Mucosa of descending colon (tissue), 3 donors: ENCODE measurements at places on chromosomes 2 and 18.

DNA sequence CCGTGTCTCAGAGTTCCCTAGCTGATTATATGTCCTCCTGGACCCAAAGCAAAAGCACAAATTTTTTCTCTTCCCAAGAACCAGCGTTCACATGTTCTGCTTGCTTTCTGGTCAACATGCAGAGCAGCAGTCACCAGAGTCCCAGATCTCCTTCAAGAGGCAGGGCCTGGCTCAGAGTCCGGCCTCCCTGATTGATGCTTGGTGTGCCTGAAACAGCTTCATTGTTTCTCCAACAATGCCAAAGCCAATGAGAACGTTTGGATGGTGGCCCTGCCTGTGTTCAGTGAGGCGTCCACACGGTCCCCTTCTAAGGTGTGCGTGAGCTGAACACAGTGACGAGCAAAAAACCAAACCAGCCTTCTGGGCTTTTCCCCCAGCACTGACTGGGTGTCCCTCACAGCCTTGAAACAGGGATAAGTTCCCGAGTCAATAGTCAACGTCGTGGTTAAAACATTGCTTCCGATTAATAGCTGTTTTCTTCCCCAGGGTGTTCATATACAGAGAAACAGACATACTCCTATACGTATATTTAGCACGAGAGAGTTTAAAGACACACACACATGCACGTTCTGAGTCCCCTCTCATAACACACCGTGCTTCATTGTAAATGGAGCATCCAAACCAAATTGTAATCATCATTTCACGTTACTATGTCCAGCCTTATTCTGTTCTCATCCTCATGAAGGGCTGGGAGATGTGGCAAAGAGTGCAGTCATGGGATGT is 19.3 kb upstream of the POU3F3 start:
- no peak for DNase-seq

DNA sequence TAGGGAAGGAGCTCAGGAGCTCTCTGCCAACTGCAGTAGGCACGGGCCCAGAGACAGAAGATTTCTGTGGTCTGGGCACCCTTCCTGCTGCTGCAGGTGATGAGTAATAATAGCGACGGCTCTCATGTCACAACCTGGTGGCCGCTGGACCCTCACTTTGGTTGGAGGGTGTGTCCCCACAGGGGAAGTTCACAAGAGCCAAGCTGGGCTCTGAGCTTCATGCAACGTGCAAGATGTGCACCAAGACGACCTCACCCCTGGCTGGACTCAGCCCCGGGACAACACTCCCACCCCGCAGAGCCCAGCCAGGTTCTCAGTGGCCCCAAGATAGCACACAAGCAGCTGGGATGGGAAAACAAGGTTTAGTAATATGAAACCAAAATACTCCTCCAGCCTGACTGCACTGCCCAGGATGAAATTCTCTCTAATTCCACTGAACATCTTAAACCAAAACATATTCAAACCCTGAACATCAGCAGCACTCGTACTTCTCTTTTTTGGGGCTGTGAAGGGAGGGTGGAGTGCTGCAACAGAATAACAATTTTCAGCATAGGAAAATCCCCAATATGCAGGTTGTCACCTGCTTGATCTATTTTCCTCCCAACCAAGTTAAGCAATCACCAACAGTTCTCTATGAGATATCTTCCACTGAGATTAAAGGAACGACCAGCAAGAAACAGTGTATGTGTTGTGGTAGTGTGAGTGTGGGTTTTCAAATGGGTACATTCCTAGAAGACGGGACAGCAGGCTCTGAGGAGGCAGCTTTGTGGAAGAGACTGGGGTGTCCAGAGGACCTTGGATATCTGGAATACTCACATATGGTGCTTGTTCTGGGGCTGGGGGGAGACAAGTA is 26.5 kb downstream of the BCL2 start:
- no peak for DNase-seq

GRCh38 chr18:48548011-48548771 is 9.4 kb downstream of the CTIF start:
- DNase-seq: no peak

DNA sequence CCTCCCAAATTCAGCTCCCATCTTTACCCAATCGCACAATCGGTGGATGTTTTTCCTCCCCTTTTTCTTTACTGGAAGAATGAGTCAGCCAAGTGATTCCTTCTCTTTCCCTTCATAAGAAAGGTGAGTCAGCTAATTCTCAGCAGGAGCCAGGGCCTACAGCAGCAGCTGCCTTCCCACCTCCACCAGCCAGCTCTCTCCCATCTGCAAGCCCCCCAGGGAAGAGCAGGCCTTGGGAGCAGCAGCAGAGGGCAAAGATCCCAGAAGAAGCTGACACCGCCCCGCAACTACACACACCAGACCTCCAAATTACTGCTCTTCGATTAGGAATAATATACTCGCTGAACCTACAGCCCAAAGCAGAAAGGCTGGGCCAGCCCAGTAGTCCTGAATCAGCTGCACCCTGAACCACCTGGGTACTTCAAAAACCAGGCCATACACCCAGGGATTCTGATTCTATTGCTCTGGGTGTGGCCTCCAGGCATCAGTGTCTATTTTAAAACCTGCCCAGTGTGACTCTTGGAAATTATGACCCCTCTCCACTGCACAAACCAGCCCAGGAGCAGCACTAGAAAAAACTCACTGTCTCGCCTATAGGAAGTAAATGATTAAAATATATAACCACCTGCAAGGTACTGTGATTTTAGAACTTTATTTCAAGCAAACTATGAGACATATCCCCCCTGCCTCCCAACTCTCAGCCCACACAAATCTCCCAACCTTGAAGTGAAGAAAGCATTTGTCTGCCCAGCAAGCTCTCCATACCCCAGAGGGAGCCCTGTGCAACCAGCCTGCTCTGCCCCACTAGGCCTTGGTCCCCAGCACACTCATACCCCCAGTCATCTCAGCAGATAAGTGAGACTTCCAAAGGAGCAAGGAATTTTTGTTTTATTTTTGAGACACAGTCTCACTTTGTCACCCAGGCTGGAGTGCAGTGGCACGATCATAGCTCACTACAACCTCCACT is 7.3 kb downstream of the SFXN5 start:
- no peak for DNase-seq

DNA sequence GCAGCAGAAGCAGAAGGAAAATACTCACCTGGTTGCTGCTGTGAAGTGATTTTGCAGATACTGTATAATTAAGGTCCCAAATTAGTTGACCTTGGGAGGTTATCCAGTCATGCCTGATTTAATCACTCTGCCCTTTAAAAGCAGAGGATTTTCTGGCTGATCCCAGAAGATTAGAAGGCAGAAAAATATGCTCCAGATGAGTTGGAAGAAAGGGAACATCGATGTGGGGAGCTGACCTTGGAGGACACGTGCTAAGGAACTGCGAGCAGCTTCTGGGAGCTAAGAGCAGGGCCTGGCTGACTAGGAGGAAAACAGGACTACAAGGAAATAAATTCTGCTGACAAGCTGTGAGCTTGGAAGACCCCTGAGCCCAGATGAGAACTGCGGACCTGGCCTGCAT is 13.3 kb upstream of the DYM start:
- no peak for DNase-seq

GRCh38 chr2:37886745-37887144 is 38.3 kb upstream of the RMDN2 start:
- no peak for DNase-seq

DNA sequence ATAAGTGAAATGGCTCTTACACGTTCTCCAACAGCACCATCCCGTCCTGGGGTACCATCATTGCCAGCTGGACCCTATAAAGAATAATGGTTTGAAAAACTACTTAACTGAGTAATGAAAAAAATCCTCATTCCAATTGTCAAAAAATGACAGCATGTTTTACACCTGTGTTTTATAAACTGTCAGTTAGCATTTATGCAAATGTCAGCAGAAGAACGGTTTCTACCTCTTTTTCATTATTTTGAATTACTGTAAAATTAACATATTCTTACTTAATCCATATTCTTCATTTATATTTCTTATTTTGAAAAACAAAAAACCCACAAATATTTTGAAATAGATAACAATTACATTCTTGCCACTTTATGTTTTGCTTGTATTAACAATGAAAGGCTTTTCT is 74.0 kb downstream of the COL3A1 start:
- no peak for DNase-seq
